ENCODE measurements at places on chromosomes 11 and 22.

DNA sequence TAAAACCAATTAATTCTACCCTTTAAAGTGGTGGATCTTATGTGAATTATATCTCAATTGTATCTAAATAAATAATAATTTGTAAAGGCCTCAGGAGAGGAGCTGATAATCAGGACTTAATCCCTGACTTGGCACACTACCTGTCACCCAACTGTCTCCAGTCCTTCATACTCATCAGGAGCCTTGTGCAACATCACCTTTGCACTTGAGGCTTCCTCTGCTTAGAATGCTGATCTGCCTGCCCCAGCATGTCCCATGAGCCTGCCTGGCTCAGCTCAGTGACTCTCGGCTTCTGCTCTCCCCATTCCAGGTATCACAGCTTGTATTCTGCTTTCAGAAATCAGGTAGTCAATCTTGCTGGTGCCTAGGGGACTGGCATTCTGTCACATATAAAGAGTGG, 43.9 kb upstream of the PRODH start:
- DNase-seq = no peak

DNA sequence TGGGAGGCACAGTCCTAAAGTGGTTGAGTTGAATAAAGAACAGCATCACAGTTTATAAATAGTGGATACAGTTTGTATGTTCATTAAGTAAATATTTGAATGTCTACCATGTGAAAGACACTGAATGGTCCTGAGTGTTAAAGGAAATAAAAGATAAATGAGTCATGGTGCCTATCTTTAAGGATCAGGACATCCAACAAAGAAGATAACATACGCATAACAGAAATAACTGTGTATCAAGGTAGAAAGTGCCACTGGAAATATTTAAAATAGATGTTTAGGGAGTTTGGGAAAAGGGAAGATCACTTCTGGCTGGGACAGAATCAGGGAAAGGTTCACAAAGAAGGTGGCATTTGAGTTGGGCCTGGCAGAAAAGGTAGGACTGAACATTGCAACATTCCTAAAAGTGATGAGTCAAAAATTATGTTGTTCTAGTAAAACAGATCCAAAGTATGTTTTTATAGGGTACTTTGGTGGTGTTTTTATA, 41.5 kb downstream of the CSTPP1 start:
- DNase-seq = no peak

DNA sequence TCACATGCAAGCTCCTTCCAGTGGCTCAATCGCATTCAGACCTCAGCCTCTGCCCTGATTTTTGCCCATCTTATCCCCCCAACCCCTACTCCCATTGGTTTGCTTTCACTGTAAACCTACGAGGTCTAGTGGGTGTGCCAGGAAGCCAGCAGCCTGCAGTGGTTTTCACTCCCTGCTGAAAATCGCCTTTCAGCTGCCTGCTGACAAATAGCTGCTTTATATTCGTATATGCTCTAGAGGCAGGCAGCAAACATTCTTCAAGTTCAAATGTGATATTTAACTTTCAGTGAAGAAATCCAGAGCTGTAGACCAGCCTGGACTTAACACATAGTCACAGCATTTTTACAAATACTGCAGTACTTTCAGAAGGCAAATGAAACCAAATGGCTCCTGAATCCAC, 92.8 kb upstream of the APOA1 start:
- DNase-seq = no peak

DNA sequence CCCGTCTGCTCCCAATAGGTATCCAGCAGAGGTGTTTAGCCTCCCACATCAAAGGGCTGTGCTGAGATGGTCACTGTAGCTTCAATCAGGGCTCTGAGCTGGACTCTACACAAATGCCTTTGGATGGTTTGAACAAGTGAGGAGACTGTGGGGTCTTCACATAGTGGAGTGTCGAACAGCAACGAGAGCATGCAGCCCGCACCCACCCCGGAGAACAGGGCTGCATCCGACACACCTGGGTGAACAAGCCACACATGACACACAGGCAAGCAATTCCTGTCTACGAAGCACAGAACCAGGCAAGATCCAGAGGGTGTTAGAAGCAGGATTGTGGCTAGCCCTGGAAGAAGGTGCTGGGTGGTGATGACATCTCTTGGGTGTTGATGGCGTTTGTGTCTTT, 58.0 kb upstream of the FGF3 start:
- no peak for DNase-seq

- DNase-seq = no peak
These were observed 620 bp upstream of the ATG2A start for GRCh38 chr11:64917663-64917995.

GRCh38 chr22:22720724-22721261, 76.4 kb downstream of the GGTLC2 start:
- no peak for DNase-seq

GRCh38 chr22:35148866-35149548, 83.0 kb downstream of the ISX start:
- no peak for DNase-seq

- DNase-seq = no peak
These were observed 6.5 kb downstream of the LMO1 start for GRCh38 chr11:8257003-8257664.

GRCh38 chr11:88680806-88681205, 343.3 kb upstream of the CTSC start:
- DNase-seq = no peak

GRCh38 chr11:83818349-83818748, 532.2 kb upstream of the CCDC90B start:
- DNase-seq = no peak

DNA sequence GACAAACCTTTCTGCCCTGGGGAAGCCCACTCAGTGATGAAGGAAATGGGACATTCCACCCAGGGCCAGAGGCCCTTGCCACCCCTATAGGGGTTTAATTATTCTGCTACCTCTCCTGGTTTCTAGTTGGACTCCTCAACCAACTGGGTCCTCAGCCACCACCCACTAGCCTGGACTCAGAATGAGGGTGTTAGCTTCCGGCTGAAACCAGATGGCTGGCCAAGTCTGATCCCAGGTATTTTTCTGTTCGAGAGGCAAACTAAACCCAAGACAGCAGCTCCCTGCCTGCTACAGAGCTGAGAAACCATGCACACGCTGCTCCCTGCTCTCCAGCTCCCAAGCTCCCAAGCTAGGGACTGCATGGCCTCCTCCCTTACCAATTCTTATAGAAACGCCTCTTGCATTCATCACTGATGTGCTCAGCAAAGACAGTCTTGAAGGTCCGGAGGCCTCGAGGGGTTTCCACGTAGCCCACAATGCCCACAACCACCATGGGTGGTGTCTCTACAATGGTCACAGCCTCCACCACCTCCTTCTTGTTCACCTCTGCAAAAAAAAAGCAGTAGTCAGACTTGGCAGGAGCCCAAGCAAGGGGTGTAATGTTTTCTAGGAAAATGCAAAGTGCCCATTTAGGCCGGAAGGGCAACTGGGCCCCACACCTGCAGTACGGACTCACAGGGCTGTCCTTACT, 2.2 kb downstream of the RPL3 start:
- DNase-seq = no peak

- no peak for DNase-seq
These were observed 113.8 kb upstream of the SORL1-AS1 start for GRCh38 chr11:121566279-121567168.

- DNase-seq = no peak
These were observed 65.1 kb upstream of the FGF3 start for GRCh38 chr11:69884286-69884685.

DNA sequence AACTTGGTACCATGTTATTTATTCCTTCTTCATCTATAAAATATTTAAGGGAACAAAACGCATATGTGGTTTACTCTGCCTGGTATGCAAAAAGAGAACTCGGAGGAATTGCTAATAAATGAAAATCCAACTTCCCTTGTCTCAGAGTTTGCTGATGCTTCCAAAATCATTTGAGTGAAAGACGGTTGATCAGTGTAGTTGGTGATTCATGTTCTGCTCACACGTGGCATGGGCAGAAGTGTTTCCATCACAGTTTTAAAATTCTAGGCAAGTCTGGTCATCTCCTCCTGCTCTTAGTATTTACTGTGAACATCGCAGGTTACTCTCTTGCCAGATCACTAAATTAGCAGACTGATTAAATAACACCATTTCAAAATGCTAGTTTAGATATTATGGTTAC, 11.9 kb upstream of the PARVB start:
- no peak for DNase-seq

- DNase-seq = no peak
These were observed 206.3 kb upstream of the BLID start for GRCh38 chr11:122322329-122322728.

GRCh38 chr11:120612513-120613263, 101.1 kb downstream of the GRIK4 start:
- DNase-seq = no peak

GRCh38 chr11:19722702-19723101, 10.1 kb downstream of the NAV2 start:
- DNase-seq = no peak

All from stimulated activated CD8-positive, alpha-beta memory T cell treated with anti-CD3 and anti-CD28 coated beads, Interleukin-7, amount 100 ng/mL, for 1 hour (primary cell).